Motor neuron (in vitro differentiated cells): ENCODE measurements at places on chromosomes 13 and 19.
A peak's percentile ranks its signal among the peaks of the same experiment; 100 is the strongest.

DNA sequence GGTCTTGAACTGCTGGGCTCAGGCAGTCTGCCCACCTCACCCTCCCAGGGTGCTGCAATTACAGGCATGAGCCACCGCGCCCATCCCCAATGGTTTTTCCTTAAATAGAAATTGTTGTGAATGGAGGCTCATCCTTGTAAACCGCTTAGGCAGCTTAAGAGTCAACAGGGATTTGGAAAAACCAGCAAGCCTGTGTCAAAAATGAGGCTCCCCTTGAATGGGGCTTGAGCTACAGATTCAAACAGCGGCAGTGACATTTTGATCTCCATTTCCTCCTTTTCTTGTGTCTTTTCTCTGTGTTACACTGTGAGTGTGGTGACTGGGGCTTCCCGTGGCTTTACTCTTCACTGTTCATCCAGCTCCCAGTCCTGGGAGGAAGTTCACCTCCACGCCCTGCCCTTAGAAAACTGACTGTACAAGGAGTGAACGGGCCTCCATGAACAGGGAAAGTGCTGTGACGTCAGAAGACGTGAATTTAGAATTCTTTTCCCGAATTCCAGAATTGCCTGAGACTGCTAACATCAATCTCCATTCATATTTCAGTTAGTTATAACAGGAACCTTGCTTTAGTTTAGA is 15.3 kb upstream of the RAB8A start:
- no peak for ATAC-seq

GRCh38 chr13:49214917-49215376 is 5.2 kb upstream of the MLNR start:
- peak; percentile 45 for ATAC-seq

DNA sequence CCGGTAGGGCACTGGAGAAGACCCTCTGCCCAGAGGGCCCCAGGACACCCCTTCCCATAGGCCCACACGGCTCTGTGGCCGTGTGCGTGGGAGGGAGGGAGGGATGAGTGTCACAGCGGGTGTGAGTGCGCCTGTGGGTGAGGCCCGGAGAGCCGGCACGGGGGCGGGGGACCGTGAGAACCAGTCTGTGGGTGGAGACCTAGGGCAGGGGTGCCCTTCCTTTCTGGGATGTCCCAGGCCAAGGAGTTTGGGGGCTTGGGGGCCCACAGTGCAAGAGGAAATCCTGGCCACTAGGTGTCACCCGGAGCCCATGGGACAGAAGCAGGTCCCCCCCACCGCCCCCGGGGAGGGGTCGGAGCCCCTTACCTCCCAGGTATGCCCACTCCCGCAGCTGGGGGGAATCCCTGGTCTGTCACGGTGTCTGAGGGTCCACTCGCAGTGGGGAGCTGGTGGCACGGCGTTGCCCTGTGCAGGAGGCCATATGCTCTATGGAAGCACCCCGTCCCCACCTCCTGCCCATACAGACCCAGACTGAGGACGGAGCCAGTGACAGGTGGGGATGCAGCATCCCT is 16.0 kb upstream of the SLC7A10 start:
- ATAC-seq, result peak; percentile 64

- no peak for ATAC-seq
Observed at GRCh38 chr19:2706251-2706650, 3.8 kb upstream of the GNG7 start.

- no peak for ATAC-seq
Observed at GRCh38 chr19:10043286-10043927, 30.1 kb downstream of the RDH8 start.
